ENCODE measurements at places on chromosomes 7 and 10. TPM values are rescaled to one million over a fixed set of nuclear protein-coding genes. Genes with fewer than 3 reads are reported as not detected.

MYPN gene
- not detected for total RNA-seq

PCDH15 gene
- not detected for total RNA-seq

GRCh38 chr7:153532326-153532725 lies 519.9 kb upstream of the DPP6 start:
- no peak for DNase-seq

- no peak for DNase-seq
Observed at GRCh38 chr10:21604651-21605050, 70.6 kb downstream of the MLLT10 start.

- no peak for DNase-seq
Observed at GRCh38 chr10:97928897-97929296, 79.3 kb downstream of the GOLGA7B start.

DNA sequence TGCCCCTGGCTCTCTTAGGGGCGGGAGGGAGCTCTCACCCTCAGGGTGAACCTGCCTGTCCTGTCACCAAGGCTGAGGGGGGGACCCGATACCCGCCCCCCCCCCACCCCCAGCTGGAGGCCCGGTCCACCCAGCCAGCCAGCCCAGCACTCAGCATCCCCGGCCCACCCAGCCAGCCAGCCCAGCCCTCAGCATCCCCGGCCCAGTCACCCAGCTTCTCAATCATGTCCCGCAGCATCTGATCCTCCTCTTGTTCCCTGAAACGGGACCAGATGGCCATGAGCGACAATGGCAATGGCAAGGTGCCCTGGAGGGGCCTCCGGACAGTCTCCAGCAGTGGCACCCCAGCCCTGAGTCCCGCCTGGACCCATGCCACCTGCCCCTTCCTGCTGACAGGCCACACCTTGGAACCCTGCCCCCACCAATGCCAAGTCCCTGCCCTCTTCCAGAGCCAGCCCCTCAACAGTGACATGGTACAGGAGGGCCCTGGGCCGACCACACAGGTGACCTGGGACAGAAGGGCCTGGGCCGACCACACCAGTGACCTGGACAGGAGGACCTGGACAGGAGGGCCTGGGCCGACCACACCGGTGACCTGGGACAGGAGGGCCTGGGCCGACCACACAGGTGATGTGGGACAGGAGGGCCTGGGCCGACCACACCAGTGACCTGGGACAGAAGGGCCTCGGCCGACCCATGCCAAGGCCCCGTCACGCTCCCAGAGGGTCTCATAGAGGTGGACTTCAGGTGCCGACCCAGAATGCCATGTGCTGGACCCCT lies 24.2 kb downstream of the MICALL2 start:
- DNase-seq: no peak

DNA sequence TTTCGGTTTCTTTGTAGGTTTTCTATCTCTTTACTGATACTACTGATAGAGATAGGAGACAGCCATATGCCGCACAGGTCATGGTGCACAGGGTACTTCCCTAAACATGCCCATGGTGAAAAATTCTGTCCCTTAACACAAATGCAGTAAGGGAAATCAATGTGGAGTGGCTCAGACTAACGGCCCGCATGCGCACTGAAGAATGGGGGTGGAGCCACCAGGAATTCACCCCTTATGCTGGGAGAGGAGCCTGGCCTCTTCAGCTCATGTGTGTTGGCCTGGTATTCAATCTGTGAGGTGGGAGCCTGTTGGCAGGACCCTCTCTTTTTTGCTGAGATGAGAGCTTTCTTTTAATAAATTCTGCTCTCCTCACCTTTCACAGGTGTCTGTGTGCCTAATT lies 8.4 kb upstream of the URGCP start:
- no peak for DNase-seq

- no peak for DNase-seq
Observed at GRCh38 chr10:130463104-130463875, 327.1 kb downstream of the GLRX3 start.

- DNase-seq: no peak
Observed at GRCh38 chr10:80474941-80475340, 20.8 kb downstream of the TSPAN14 start.

DNA sequence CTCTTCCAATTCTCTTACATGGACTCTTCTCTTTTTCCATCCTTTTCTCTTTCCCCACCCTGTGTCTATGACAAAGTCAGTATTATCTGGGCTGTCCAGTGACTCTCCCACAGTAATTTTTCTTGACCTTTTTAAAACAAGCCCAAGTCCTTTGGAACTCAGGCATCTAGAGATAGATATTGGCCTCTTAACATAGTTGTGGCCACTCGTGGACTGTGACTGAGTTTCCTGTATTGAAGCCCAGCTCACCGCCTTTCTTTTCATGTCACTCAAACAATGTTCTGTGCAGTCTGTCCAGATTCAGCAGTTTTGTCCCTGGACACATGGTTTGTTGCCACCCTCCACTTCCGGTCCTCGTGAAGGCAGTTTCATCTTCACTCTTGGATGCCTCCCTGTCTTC lies 110.9 kb upstream of the CDC14C start:
- DNase-seq: no peak

DNA sequence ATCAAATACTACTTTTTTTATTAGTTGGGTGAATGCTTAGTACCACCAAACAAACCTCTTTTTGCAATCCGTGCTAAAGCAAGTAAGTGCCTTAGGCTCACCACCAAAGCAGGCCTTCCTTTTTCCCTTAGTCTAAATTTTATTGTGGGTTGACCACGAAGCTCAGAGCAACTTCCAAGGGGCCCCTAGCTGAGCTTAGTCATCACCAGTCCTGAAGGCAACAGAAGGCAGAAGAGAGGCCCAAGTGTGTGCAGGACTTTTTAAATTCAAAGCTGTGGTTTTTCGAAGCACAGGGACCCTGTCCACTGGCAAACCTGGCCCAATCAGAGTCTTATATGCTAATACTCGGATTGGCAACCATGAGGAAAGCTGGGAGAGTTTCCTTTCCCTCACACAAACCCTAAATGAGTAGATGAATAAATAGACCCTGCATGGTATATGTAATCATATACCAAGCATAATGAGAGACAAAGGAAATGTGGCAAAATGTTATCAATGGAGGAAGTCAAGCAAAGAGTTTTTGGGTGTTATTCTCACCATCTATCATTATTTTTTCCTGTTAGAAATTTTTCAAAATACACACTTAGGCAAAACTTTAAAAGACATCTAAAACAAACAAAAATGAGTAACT lies 453.2 kb upstream of the GALNT17 start:
- DNase-seq: no peak

All from ovary (tissue), 10 donors.